H4 (cell line): ENCODE measurements at places on chromosomes 7 and 10. TPM values are rescaled to one million over a fixed set of nuclear protein-coding genes. Genes with fewer than 3 reads are reported as not detected.

Gene NPC1L1
- 0.10 TPM in 1 of 2 replicates, not detected in the other for total RNA-seq

Gene CYTH3
- 7.4 and 9.8 TPM in 2 replicates for total RNA-seq

Gene BAZ1B
- 68.6 and 74.8 TPM in 2 replicates for total RNA-seq

Gene NPFFR1
- total RNA-seq: not detected in 2 replicates

Gene POM121L12
- total RNA-seq: not detected in 2 replicates

Gene ZNF722
- 0.12 TPM in 1 of 2 replicates, not detected in the other for total RNA-seq

Gene PARD3
- 18.3 and 19.3 TPM in 2 replicates for total RNA-seq

Gene SSC4D
- total RNA-seq: 1.6 and 2.0 TPM in 2 replicates

Gene CUL1
- 48.0 and 56.0 TPM in 2 replicates for total RNA-seq
